Spinal cord (tissue), 10 donors: ENCODE measurements at places on chromosomes 6 and 20. TPM values are rescaled to one million over a fixed set of nuclear protein-coding genes. Genes with fewer than 3 reads are reported as not detected.

DNA sequence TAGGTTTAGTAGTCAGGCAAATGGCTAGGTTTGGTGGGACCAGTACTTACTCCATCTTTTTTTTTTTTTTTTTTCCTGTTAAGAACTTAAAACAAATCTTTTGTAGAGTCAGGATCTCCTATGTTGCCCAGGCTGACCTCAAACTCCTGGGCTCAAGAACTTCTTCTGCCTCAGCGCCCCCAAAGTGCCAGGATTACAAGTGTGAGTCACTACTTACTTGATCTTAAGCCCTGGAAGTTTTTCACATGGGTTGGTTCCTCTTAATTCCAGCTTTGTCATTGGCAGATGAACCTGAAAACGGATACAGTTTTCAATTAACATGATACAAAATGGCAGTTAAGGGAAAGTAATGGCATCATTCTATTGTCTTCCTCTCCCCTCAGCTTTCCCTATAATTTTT, 179.4 kb upstream of the JAG1 start:
- H3K36me3 ChIP-seq, result no peaks in the 10 kb centered on the region
- DNase-seq, result no peak
- peaks cover 2% of the 10 kb centered on the region for H3K27me3 ChIP-seq

OPRM1 gene
- total RNA-seq, result 2.8 TPM

DNA sequence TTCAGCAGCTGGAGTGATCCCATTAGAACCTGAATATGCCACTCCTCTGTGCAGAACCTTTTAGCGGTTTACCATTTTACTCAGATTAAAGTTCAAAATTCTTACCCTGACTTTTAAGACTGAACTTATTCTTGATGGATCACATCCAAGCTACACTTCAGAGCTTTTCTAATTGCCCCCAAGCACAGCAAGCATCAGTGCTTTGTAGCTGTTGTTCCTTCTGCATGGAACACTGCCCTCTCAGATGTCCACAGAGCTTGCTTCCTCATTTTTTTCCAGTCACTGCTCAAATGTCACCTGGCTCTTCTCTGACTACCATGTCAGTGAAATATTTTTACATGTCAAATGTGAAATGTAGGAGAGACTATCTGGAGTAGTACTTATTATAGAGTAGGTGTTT, 1.6 kb upstream of the SLC35B3 start:
- H3K4me3 ChIP-seq, result no peak overlapping the region
- peaks cover 3% of the 10 kb centered on the region for H3K4me1 ChIP-seq
- no peaks in the 10 kb centered on the region for H3K36me3 ChIP-seq
- H3K27me3 ChIP-seq, result no peaks in the 10 kb centered on the region

PI16 gene
- 47.4 TPM for total RNA-seq

DNA sequence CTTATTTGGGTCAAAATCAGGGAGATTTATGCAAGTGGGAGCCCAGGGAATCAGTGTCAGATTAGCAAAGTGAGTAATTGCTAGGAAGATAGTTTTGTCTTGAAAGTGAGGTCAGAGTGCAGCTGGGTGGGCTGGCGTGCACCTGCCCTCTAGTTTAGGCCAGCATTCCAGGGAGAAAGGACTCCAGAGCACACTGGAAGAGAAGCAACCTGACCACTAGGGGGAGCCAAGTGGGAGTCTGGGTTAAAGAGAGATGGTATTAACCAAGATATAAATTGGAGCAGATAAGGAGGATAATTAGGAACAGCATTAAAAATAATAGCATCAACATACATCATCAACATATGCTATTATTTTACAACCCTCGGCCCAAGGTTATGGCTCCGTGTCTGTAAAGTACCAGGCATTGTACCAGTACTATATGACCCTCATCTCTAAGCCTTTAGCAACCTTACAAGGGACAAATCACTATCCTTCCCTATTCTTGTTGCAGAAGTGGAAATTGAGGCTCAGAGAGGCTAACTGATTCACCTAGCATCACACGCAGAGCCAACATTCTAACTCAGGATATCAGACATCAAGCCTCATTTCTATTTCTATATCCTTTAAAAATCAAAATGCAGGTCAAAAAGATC, 57.8 kb downstream of the SLC2A10 start:
- no peak overlapping the region for H3K4me3 ChIP-seq
- no peak for DNase-seq
- no peaks in the 10 kb centered on the region for H3K27me3 ChIP-seq
- H3K27ac ChIP-seq, result no peak overlapping the region
- peaks cover 9% of the 10 kb centered on the region for H3K4me1 ChIP-seq

- H3K27me3 ChIP-seq, result no peaks in the 10 kb centered on the region
- no peak overlapping the region for H3K4me3 ChIP-seq
- no peak overlapping the region for H3K27ac ChIP-seq
Measured at GRCh38 chr6:132198040-132198439, 203.2 kb downstream of the MOXD1 start.

GRCh38 chr6:2055911-2056310, 189.5 kb downstream of the GMDS start:
- no peaks in the 10 kb centered on the region for H3K4me1 ChIP-seq
- H3K4me3 ChIP-seq, result no peak overlapping the region
- no peak overlapping the region for H3K27ac ChIP-seq
- DNase-seq, result no peak

DNA sequence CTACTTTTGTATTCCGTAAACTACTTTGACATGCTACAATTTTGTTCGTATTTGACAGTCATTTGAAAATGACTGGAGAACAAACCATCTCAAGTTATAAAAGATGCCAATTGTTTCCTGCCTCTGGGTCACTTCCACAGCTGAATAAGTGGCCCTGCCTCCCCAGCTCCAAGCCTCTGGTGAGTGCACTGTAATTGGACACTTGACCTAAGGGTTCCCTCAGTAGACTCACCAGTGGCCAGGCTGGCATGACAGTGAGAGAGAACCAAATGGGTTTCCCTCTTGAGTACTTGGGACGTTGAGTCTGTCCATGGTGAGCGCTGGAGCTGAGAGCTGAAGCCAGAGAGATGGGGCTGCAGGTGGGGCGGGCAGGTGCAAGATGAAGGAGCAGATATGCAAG, 57.1 kb downstream of the SLC35D3 start:
- H3K4me1 ChIP-seq, result no peaks in the 10 kb centered on the region
- H3K36me3 ChIP-seq, result no peaks in the 10 kb centered on the region
- no peaks in the 10 kb centered on the region for H3K27me3 ChIP-seq

DNA sequence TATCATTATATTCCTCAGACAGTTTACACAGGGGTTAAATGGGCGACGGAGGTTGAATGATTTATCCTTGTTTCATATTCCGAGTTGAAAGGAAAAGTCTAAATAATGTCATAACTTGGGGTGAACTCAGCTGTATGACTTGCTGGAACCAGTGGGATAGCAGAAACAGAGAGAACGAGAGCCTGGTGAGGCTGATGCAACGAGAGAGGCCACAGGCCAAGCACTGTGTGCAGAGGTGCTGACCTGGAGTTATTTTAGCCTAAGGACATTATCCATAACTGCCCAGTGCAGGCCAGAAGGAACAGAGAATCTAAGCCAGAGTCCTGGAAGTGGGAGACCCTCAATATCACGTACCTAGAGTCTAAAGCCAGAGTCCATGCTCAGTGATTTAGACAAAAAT, 394.9 kb downstream of the MAFB start:
- no peaks in the 10 kb centered on the region for H3K4me1 ChIP-seq
- H3K27ac ChIP-seq, result no peak overlapping the region
- no peaks in the 10 kb centered on the region for H3K27me3 ChIP-seq
- H3K36me3 ChIP-seq, result no peaks in the 10 kb centered on the region

DNA sequence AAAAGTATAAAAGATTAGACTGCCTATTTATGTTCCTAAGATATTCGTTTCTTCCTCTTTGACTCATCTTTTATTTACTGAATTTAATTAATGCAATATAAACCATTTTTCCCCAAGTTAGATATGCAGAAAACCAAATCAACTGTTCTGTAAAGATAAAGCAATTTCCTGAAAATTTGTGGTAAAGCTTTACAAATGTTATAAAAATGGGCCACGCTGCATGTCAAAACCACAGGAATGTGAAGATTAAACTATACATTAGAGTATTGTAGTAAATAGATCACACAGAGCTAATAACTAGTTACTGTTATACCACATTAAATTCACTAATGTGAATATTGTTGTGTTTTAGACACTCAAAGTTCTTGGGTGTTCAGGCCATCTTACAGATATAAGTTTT, 83.4 kb downstream of the OPN5 start:
- H3K4me1 ChIP-seq, result no peaks in the 10 kb centered on the region
- no peaks in the 10 kb centered on the region for H3K27me3 ChIP-seq
- no peak overlapping the region for H3K27ac ChIP-seq
- no peaks in the 10 kb centered on the region for H3K36me3 ChIP-seq
- DNase-seq, result no peak

DNA sequence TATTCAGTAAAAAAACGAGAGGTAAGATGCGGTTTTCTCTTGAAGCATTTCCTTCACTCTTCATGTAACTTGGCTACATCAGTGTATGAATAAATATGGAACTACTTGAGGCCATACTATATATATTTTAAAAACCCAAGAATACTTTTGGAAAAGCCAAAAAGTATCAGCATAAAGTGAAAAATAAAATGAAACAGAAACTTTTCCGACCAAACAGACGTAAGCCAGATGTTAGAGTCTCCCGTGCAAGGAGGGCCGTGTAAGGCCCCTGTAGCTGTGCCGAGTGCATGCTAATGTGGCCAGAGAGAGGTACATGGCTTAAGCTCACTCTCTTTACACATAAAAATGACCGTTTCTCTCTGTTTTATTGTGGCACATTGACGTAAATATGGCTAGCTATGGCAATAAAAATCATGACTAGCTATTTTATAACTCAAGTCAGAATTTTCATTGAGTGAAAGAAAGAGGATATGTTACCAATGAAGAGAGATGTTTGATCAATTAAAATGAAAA, 140.1 kb upstream of the GMDS start:
- no peaks in the 10 kb centered on the region for H3K36me3 ChIP-seq
- H3K27ac ChIP-seq, result no peak overlapping the region
- DNase-seq, result no peak
- no peak overlapping the region for H3K4me3 ChIP-seq
- H3K27me3 ChIP-seq, result no peaks in the 10 kb centered on the region
- H3K4me1 ChIP-seq, result peaks cover 8% of the 10 kb centered on the region

- H3K36me3 ChIP-seq, result no peaks in the 10 kb centered on the region
- no peak overlapping the region for H3K4me3 ChIP-seq
- no peaks in the 10 kb centered on the region for H3K27me3 ChIP-seq
Measured at GRCh38 chr6:111914617-111915016, 41.4 kb upstream of the FYN start.

DNA sequence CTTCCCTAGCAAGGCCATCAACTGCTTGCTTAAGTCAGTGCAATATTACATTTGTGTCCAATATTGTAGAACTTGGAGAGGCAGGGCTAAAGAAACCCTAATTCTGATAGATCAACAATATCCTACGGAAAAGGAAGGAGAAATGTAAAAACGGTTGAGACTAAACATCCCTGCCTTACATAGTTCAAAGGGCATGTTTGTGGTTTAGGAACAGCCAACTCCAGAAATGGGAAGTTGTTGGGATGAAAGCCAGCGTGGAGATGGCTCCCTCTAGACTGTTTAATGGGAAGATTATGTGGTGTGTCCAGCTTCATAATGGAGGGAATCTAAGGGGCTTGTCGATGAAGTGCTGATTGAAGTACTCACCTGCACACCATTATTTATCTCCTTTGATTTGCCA, 145.3 kb upstream of the TENT5A start:
- no peak overlapping the region for H3K4me3 ChIP-seq
- DNase-seq, result no peak
- H3K27ac ChIP-seq, result no peak overlapping the region
- H3K27me3 ChIP-seq, result no peaks in the 10 kb centered on the region
- no peaks in the 10 kb centered on the region for H3K36me3 ChIP-seq

DNA sequence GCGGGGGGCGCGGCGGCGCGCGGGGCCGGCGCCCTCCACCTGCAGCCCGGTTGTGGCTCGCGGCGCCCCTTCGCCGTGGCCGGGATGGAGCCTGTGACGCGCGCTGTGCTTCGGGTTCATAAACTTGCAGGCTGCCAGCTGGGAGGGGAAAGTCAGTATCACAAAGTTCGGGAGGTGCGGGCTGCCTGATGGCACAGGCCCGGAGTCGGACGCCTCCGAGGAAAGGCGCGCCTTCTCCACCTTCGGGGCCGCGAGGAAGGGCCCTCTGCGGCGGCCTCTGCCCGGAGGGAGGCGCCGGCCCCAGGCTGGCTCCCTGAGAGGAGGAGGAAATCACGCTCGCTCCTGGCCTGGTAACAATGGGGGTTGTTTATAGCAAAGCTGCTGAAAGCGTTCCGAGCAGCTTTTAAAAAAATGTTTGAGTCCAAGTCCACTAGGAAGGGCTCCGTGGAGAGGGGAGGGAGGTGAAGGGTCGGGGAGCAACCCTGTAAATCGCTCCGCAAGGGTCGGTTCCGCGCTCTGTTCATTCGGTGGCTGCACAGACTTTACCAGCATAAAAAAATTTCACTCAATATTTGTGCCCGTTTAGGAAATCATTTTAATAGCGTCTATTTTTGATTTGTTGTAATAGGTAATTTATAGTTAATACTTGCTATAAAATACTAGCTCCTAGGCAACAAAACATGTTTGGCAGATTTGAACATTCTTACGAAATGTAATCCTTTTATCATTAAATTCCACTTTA, 1.0 kb downstream of the AFDN start:
- DNase-seq, result peak; percentile 13
- peaks cover 16% of the 10 kb centered on the region for H3K4me1 ChIP-seq
- H3K27me3 ChIP-seq, result peaks cover 4% of the 10 kb centered on the region
- H3K27ac ChIP-seq, result peak overlapping the region; percentile 75
- no peaks in the 10 kb centered on the region for H3K36me3 ChIP-seq
- H3K4me3 ChIP-seq, result peak overlapping the region; percentile 56

- H3K27ac ChIP-seq, result no peak overlapping the region
- H3K27me3 ChIP-seq, result no peaks in the 10 kb centered on the region
- no peak overlapping the region for H3K4me3 ChIP-seq
- peaks cover 14% of the 10 kb centered on the region for H3K36me3 ChIP-seq
- peaks cover 7% of the 10 kb centered on the region for H3K4me1 ChIP-seq
Measured at GRCh38 chr20:2761885-2762284, 38.5 kb downstream of the CPXM1 start.

OTOR gene
- 15.7 TPM for total RNA-seq

- DNase-seq, result no peak
- H3K4me1 ChIP-seq, result peaks cover 36% of the 10 kb centered on the region
- H3K36me3 ChIP-seq, result no peaks in the 10 kb centered on the region
- H3K27ac ChIP-seq, result no peak overlapping the region
Measured at GRCh38 chr6:36677753-36678487, 594 bp upstream of the CDKN1A start.

DNA sequence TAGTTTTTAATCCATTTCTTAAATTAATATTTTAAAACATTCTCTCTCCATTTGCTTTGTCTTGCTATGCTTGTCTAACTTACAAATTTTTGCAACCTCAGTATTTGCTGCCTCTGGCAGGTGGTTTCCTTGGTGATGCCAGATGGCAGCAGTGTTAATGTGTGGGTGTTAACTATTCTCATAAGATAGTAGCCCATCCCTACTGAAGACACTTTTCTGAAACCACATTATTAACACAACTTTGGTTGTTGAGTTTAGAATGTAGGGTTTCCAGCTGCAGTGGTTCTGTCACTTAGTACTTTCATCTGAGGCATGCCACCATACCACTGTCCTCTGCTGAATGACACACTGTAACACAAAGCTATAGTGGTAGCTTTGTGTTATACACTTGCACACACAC, 75.1 kb downstream of the MYO6 start:
- H3K27ac ChIP-seq, result no peak overlapping the region
- no peaks in the 10 kb centered on the region for H3K4me1 ChIP-seq
- H3K27me3 ChIP-seq, result no peaks in the 10 kb centered on the region
- DNase-seq, result no peak
- H3K36me3 ChIP-seq, result no peaks in the 10 kb centered on the region

GRCh38 chr6:29510202-29510601, 22.4 kb upstream of the MAS1L start:
- no peak overlapping the region for H3K27ac ChIP-seq
- H3K4me3 ChIP-seq, result no peak overlapping the region
- DNase-seq, result no peak
- no peaks in the 10 kb centered on the region for H3K36me3 ChIP-seq
- no peaks in the 10 kb centered on the region for H3K4me1 ChIP-seq
